ENCODE measurements at places on chromosomes 16 and 17.

DNA sequence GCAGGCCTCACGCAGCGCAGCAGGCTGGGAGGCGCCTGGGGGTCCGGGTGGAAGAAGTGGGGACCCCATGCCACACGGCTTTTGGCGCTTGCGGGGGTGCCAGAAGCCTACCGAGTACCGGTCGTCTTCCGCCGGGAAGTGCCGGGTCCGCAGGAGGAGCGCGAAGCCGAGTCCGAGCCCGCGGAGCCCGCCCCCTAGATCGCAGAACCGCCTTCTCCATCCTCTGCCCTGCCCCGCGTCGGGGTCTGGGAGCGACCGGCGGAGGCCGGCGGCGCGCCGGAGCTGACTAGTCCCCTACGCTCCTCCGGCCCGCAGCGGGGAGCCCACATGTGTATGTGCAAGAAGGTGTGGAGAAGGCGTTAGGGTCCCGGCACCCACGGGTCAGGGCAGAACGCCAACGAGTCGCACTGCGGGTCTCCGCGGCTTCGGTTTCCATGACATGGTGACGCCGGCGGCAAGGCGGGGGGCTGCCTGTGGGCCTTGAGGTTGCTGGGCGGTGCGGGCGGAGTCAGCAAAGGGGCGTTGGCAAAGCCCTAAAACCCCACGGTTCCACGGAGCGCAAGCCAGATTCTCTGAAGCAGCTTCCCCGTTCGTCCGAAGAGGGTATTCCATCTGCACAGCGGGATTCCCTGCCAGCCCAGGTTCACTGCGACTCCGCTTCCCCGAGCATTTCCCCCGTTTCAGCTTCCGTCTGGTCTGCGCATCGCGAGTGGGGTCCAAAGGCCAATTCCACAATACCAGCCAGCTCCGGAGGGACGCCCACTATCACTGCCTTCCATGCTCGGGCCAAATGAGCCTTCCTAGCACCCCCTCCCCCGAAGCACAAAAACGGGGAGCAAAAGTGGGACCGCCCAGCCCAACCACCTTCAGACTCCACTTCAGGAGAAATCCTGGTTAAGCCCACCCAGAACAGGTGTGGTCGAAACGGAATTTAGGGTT, 2.3 kb upstream of the LHX1 start:
- no peak for DNase-seq

DNA sequence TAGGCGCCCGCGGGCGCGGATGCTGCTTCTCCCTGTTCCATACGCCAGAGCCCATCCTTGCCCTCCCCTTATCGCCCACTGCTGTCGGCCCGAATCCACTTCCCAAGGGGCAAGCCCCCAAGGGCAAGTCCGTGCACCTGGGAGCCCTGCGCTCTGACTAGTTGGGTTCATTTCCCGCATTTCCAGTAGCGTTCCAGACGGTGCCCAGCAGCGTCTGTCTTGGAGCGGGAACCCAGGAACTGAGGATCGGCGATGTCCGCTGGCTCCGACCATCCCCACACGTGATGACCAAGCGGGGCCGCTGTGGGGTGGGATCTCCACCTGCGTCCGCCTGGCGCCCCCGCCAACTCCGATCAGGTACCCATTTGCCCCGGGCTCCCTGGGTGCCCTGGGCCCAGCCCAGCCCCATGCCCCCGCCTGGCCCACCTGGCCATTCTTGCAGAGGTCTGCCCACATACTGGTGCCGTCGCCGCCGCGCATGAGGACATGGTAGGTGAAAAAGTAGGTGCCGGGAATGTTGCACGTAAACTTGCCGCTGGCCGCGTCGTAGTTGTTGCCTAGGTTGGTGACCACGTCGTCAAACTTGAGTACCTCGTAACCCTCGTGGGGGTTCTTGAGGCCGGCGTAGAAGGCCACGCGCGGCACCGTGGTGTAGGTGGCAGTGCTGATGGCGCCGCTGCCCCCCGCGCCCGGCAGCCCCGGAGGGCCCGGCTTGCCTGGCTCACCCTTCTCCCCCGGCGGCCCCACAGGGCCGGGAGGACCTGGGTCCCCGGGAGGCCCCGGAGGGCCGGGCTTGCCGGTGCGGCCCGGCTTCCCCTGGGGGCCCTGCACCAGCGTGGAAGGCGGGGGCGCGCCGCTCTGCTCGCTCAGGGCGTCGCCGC, 837 bp downstream of the C1QL1 start:
- DNase-seq = no peak

GRCh38 chr16:8519179-8519578, 71.1 kb downstream of the TMEM114 start:
- DNase-seq = no peak

GRCh38 chr16:5977329-5977728, 879.7 kb upstream of the EEF2KMT start:
- no peak for DNase-seq

GRCh38 chr17:76445697-76446448, 7.1 kb downstream of the UBE2O start:
- DNase-seq = no peak

- DNase-seq = no peak
Measured at GRCh38 chr17:30922235-30923030, 688 bp downstream of the ADAP2 start.

DNA sequence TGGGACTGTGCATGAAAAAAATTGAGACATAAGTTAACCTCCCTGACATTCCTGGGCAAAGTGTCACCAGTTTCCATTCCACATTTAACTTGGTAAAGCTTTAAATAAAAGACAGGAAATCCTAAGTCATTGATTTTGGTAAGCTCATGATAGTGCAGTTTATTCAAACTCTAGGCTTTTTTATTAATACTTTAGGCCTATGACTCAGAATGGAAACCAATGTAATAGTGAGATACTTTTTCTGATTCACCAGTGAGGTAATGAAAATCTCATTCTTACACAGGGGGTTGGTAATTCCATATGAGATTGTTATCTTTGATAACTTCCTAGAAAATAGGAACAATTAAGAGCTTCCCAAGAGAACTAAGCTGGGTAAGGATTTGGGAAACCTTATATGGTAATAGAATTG, 91.1 kb downstream of the NLK start:
- DNase-seq = no peak

DNA sequence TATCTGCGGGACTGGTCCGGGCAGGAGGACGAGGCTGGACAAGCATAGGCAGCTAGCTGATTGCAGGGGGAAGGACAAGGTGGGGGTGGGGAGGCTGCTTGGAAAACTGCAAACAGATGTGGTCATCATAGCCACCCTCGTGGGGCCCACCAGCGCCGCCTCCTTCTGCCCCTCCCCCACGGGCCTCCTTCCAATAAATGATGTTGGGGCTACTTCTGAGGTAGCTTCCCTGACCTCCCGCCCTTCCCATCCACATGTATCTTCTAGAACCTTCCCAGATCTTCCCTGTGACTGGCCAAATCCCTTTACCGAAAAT, 12.3 kb upstream of the CDC42EP4 start:
- no peak for DNase-seq

- no peak for DNase-seq
Measured at GRCh38 chr17:72764632-72765041, 327.9 kb downstream of the SLC39A11 start.

- DNase-seq = no peak
Measured at GRCh38 chr17:16569358-16569712, 331 bp upstream of the ZNF287 start.

GRCh38 chr16:70687102-70687511, 1.3 kb upstream of the MTSS2 start:
- DNase-seq = no peak

- no peak for DNase-seq
Measured at GRCh38 chr16:84054271-84054670, 11.7 kb upstream of the SLC38A8 start.

DNA sequence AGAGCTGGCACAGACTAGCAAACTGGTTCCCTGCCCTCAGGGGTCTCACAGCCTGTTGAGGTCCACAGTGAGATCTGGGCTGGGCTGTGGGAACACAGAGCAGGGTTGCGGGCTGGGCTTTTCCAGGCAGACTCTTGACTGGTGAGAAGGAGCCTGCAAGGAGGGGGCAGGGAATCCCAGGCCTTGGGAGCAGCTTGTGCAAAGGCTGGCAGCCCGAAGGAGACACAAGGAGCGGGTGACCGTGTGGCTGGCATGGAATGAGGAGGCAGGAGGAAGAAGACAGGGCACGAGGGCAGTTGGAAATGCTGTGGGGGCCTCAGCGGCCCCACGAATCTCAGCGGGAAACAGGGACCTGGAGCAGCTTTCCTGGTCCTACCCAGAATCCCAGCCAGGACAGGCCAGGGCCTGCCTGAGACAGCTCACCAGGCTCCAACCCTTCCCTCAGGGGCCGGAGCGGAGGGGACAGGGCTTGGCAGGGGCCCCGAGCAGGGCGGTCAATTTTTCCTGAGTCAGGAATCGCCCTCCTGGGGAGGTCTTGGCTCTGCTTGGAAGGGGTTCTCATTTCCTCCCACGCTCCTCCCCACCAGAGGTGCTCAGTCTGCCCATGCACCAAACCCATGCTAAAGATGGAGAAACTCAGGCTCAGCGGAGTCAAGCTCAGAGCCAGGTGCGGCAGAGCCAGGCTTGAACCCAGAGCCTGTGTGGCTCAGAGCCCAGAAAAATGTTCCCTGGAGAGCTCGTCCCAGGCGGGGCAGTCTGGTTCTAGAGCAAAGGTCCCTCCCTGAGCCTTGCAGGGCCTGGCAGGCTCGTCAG, 9.2 kb upstream of the SNN start:
- DNase-seq = no peak

DNA sequence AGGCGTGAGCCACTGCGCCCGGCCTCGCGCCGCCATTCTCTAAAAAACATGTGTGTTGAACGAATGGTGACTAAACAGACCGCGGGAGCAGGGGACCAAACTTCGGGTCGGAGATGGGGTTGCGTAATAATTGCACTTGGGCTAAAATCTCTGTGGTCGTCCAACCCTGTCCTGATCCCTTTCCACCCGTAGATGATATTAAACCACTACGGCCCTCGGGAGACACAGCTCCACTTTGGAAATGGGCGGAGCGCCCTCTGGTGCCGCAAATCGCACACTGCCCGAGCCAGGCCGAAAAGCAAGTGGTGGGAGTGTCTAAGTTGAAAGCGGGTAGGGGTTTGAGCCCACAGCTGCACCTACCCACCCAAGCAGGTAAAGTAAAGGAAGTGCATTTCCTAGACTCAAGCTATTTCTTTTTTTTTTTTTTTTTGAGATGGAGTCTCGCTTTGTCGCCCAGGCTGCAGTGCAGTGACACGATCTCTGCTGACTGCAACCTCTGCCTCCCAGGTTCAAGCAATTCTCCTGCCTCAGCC, 17.0 kb downstream of the CAVIN1 start:
- DNase-seq = peak; percentile 83

DNA sequence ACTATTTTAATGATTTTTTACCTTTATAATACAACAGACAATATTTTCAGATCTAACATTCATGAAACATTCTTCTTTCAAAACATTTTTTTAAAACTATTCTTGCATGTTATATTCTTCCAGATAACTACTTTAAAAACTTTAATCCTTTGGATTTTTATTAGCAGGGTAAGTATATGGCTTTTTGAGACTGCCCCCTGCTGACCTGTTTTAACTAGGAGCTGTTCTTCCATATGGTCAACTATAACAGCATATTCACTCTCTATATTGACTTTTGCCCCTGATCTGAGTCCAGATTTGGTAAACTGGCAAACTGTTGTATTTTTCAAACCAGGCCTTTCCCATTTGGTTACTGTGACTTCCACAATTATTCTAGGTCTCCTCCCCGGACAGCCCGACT, 16.5 kb downstream of the ZNF18 start:
- no peak for DNase-seq

DNA sequence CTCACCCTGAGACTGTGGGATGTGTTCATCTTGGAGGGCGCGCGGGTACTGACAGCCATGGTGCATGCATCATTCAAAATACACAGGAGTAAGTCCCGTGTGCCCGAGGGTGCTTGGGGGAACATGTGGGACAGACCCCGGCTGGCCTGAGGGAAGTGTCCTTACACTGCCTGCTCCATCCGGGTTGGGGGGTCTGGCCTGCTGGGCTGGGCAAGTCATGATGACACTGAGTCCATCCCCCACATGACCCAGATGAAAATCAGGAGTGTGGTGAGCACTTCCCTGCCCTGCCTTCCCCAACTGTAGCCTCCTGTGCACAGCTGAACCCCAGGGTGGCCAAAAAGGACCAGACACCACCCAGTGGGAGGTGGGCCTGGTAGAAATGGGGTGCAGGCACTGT, 10.8 kb downstream of the TBC1D26 start:
- no peak for DNase-seq

DNA sequence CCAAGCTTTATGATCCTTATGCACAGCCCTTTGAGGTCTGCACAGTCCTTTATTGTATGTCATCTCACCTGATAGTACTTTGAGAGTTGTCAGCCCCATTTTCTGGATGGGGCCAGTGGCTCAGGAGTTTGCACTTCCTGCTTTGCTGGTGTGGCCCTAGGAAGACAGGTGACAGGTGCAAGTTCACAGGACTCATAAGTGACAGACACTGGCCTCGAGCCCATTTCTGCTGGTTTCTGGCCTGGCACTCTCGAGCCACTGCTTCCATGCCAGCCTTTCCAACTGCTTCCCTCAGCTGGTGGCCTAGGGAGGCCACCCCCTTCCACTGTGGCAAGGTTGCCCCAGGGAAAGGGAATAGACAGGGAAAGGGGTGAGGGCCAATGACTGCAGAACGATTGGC, 84.4 kb upstream of the CCL1 start:
- DNase-seq = no peak

DNA sequence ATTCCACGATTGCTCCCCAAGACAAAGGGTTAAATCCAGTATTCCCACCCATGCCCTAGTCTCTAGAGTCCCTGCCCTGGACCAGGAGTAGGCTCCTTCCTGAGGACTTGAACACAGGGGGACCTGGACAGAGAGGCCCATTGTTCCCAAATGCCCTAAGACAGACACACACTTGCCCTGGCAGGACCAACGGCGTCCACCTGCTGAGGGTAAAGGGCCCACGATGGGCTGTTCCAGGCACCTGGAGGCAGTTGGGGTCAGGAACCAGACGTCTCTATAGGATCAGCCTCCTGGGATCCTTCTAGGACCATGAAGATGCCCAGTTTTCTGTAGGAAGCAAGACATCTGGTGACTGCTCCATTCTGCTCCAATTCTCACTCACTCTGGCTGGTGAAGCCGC, 39.3 kb downstream of the TNFRSF13B start:
- DNase-seq = no peak

DNA sequence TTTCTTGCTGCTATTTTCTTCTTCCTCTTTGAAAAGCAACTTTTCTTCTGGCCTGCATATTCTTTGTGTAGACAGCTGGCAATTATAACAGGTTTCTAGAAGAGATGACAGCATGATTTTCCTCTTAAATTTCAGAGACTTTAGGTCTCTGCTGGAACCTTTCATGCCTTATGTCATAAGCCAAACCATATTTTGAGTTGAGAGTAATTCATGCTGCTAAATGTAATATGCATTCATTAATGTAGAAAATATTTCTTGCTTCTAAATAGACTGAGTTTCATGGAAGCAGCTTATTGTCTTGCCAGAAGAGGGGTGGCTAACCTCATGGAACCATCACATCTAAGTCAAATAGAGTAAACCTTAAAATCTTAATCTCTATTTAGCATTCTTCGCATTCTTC, 25.9 kb upstream of the ABCA9 start:
- DNase-seq = no peak

- DNase-seq = no peak
Measured at GRCh38 chr16:65819136-65819898, 547.2 kb upstream of the CDH5 start.

GRCh38 chr17:79053251-79053925, 21.2 kb upstream of the ENGASE start:
- DNase-seq = no peak
